ENCODE measurements at places on chromosomes 1 and 21.

GRCh38 chr1:227372726-227373130, 54.4 kb upstream of the CDC42BPA start:
- DNase-seq: no peak

- DNase-seq: no peak
Measured at GRCh38 chr1:90509225-90510048, 207.7 kb downstream of the BARHL2 start.

- DNase-seq: no peak
Measured at GRCh38 chr1:59779949-59780348, 34.8 kb upstream of the HOOK1 start.

DNA sequence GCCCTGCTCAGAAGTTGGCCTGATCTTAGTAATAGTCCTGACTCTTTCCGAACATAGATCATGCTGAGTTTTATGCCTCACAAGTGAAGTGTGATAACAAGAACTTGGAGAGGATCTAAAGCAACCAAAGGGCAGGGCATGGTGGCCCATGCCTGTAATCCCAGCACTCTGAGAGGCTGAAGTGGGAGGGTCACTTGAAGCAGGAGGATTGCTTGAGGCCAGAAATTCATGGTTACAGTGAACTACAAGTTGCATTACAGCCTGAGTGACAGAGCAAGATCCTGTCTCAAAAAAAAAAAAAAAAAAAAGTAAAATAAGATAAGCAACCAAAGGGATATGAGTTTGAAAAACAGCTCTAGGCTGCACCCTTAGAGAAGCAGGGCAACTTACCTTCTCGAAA, 18.5 kb upstream of the BCL9 start:
- no peak for DNase-seq

GRCh38 chr1:39866767-39867166, 16.5 kb downstream of the TRIT1 start:
- no peak for DNase-seq

DNA sequence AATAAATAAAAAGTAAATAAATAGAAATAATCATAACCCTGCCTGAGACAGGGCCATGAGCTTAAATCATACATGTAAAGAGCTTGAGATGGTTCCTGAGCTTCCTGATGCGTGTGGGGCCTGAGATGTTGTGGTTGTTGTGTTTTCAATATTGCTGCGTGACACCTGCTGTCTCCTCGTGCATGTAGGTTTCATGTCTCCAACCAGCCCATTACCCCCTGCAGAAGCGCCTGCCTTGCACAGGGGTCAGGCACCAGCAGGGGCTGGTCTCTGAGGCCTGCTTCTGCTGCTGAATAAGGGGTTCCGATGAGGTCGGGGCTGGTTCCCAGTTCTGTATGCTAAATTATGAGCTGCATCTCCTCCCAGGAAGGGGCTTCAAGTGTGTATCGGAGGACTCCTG, 15.9 kb downstream of the UMODL1 start:
- DNase-seq: no peak

DNA sequence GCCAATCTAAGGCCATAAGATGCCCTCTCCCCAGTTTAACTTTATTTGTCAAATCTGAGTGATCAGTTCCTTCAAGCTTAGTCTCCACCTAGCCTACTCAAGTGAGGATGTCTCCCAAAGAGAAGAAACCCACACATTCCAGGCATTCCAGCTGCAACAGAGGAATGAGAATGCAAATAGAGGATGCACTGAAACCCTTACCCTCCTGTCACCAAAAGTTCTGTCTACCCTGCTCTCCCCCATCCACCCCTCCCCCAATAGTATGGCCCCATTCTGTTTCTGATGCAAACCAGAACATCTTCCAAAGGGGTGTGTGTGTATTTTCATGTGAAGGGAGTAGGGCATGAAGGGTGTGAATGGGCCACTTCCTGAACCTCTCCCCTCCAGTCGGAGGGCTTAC, 3.0 kb downstream of the DUSP23 start:
- no peak for DNase-seq

GRCh38 chr21:43189936-43190335, 21.1 kb downstream of the CRYAA start:
- no peak for DNase-seq

DNA sequence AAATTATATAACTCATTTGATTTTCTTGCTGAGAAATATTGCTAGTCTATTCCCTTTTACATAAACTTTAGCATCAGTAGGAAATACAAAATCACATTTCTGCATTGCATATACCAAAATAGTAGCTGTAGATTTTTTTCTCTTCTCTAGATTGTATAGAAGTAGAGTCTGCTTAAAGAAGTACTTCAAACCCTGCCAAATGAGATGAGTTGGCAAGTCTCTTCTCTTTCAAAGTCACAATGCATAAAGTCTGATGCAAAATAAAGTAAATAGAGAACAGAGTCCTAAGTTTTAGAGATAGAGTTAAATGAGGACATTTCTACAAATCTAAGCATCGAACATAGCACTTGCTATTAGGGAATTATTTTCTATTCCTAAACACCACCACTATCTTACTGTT, 6.4 kb downstream of the PLPPR4 start:
- no peak for DNase-seq

GRCh38 chr1:153968972-153969371, 1.3 kb downstream of the CREB3L4 start:
- no peak for DNase-seq

- no peak for DNase-seq
Measured at GRCh38 chr21:40505681-40506080, 341.3 kb downstream of the DSCAM start.

- no peak for DNase-seq
Measured at GRCh38 chr21:45472445-45473365, 67.7 kb downstream of the COL18A1 start.

DNA sequence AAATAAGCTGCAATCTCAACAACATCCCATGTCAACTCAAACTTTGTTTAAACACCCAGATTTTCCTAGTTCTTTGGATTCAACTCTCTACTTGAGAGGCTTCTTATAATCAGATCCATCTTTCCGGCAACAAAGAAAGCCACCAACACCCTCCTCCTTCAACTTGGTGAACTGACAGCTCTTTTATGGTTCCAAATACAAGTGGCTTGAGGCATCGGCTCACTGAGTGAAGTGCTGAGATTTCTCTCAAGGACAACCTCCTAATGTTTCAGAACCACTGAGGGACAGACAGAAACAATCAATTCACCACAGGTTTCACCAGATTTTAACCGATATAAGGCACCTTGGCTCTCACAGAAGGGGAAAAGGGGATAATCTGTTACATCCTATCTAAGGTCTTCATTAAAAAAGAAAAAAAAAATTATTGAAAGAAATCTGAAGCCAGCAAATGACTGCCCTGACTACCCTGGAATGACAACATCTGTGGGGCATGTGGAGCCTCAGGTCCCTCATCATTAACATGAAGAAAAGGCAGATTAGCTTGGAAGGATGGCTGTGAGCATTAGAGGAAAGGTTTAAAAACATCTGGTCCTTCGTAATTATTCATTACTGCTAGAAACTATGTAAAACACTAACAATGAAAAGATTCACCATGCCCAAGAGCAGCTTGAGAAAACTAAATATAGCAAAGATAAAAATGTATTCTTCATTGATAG, 50.9 kb downstream of the PTPN14 start:
- DNase-seq: no peak

GRCh38 chr1:91684481-91685196, 184.0 kb downstream of the CDC7 start:
- DNase-seq: no peak

DNA sequence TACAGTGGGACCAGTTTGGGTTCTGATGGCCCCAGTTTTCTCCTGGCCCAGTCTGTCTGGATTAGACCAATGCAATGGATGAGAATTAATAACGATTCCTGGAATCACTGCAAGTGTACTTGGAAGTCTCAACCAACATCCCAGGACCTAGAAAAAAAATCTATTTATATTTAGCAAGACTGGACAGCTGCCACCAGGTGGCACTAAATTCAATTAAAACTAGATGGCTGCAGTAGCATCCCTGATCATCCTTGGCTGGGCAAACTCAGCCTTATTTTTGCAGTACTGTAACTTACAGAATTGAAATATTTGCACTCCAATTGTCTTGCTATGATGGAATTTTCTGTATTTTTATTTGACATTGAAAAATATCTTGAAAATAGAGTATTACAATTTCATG, 165.7 kb downstream of the NCAM2 start:
- peak; percentile 36 for DNase-seq

DNA sequence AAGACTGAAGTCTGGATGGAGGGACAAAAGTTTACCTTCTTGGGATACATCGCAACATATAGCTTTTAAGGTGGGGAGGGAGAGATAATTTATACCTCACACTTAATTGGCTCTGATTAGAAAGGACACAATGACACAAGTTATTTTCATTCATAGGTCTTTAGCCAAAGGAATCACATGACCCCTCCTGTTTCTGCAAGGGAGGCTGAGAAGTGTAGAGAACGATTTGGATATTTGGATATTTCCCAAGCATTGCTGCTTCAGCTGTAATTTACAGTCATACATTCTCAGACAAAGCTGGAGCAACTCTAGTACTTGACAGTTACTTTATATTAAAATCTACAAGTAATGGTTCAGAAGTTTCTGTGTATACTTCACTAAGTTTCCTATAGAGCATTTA, 24.2 kb downstream of the DAP3 start:
- DNase-seq: no peak

DNA sequence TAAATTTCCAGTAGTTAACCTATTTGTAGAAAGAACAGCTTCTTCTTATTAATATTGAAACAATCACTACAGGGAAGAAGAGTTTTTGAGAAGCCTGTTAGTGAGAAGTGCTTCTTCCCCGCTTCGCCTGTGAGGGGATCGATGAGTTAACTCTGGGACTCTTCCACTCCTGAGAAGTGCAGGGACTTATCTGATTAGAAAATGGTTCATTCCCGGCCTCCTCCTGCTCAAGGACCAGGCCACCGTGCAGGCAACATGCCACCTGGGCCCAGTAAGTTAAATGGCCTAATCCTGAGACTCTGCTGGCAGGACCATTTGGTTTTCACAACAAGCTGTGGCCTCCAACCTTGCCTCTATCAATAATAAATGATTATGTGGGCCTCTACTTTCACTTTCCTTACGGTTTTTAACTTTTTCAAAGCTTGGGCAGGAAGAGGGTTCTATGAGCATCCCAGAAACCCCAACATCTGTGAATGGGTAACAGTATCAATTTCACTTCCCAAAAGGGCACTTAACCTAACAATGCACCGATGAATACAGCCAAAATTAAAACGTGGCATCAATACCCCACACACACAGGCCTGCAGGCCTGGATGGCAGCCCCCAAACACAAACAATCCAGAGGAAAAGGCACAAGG, 33.1 kb downstream of the SIPA1L2 start:
- no peak for DNase-seq

GRCh38 chr1:3363023-3363422, 91.4 kb upstream of the ARHGEF16 start:
- DNase-seq: no peak

GRCh38 chr21:32916522-32917099, 109.1 kb upstream of the OLIG2 start:
- DNase-seq: no peak

DNA sequence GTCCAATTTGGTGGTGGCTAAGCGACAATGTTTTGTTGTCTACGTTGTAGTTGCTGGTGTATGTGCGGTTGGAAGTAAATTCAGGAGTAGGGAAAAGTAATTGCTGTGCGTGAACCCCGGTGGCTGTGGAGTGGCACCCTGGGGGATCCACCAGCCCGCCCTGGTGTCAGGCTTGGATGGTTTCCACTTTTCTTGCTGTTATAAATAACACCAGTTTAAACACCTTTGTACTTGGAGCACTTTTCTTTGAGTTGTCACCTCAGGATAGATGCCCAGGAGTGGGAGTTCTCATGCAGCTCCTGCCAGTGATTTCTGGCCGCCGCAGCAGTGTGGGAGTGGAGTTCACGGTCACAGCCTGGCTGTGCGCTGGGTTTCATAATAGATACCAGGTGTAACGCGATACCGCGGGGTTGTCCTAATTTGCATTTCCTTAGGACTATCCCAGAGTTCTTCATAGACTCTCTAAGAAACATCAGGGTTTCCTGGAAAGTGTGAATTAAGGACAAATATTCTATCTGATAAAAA, 12.8 kb upstream of the TMEM200B start:
- DNase-seq: no peak

GRCh38 chr1:19229229-19229628, 19.2 kb upstream of the UBR4 start:
- DNase-seq: no peak

DNA sequence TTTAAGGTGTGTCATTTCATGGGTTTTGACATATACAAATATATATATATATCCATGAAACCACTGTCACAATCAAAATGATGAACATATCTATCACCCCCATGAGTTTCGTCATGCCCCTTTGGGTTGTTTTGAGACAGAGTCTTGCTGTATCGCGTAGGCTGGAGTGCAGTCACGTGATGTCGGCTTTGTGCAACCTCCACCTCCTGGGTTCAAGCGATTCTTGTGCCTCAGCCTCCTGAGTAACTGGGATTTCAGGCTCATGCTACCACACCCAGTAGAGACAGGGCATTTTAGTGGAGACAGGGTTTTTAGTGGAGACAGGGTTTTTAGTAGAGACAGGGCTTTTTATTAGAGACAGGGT, 8.0 kb downstream of the HJV start:
- DNase-seq: no peak

GRCh38 chr1:11643782-11644181, 10.4 kb downstream of the FBXO2 start:
- no peak for DNase-seq

GRCh38 chr1:172476218-172476811, 32.4 kb upstream of the PIGC start:
- DNase-seq: no peak

- no peak for DNase-seq
Measured at GRCh38 chr1:203038217-203038741, 12.0 kb downstream of the PPFIA4 start.

DNA sequence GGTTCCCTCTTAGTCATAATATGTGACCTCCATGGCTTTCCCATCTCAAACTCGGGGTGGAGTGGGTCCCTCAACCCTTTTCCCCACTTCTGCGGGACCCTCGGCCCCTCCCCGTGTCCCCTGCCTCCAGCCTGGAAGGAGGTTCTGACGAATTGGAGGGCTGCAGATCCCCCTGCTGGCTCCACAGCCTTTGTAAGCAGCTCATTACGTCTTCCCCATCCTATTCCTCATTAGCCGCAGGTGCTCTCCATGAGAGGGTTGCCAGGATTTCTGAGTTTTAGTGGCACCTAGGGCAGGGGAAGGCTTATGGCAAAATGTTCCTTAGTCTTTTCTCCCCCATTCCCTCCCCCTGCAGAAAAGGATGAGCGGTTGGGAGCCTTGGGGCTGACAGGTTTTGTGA, 8.3 kb downstream of the ACTL8 start:
- no peak for DNase-seq

- no peak for DNase-seq
Measured at GRCh38 chr1:153790966-153791647, 15.9 kb downstream of the SLC27A3 start.

DNA sequence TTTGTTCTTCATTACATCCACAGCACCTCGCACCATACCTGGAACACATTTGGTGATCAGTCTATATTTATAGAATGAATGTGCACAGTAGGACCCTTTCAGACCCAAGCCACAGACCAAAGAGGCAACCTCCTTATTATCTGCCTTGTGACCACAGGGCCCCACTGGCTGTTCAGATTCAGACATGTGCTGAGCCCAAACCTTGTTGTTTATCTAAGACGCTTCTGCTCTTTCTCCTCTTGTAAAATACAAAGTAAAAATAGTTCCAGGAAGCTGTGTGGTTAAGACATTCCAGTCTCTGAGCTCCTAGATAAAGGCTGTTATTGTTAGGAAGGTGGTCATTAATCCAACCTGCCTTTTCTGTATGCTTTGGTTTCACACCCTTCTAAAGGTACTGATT, 3.6 kb upstream of the SCMH1 start:
- DNase-seq: no peak
